ENCODE measurements at places on chromosomes 3 and 15.

GRCh38 chr3:10437995-10438901, 67.1 kb downstream of the ATP2B2 start:
- DNase-seq = no peak

DNA sequence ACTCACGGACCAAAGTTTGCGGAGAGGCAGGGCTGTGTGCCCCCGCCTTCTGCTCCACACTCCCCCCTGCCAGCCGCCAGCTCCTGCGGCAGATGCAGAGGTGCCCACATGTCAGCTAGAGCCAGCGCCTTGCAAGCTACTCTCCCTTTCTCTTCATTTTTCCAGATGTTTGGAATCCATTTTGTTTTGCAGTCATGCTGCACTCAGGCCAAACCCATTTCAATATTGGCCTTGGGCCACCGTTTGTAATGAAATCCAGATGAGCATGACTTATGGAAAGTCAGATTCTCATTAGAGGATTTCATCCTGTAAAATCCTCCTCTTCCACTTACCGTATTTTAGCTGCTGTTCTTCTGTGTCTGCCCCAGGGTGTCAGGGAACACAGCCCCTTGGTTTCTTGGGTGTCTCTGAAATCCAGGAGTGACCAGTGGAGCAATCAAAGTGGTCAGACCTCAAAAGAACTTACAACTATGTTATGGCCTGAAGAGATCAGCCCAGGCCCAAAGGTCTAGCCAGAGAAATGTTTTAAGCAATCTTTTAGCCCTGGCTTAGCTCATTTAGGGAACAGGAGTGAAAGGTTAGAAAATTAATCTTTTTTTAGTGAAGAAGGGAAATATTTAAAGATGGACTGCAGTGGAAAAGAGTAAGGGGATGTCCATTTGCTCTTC, 65.8 kb downstream of the AAGAB start:
- no peak for DNase-seq

DNA sequence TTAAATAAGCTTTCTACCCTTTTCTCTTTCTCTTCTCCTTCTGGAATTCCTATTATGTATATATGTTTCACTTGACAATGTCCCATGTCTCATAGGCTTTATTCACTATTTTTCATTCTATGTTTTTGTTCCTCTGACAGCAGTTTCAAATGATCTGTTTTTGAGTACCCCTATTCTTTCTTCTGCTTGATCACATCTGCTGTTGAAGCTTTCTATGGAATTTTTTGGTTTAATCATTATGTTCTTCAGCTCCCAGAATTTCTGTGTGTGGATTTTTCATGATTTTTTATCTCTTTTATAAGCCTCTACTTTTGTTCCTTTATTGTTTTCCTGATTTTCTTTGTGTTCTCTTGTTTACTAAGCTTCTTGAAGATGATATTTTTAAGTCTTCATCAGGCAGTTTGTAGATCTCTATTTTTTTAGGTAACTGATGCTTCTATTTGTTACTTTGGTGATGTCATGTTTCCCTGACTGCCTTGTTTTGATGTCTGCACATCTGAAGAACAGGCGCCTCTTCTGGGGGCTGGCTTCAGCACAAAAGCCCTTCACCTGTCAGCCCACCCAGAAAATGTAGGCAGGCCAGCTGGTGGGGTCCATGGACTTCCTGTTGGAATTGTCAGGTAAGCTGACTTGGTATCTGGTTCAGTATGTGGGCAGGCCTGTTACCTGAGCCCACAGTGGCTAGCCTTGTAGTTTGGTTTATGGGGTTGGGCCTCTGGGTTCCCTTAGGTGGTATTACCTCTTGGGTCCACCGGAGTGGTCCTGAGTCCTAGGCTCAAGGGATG, 15.8 kb downstream of the FAM227B start:
- no peak for DNase-seq

- peak; percentile 62 for DNase-seq
These were observed 32.3 kb downstream of the B3GNT5 start for GRCh38 chr3:183285318-183285717.

DNA sequence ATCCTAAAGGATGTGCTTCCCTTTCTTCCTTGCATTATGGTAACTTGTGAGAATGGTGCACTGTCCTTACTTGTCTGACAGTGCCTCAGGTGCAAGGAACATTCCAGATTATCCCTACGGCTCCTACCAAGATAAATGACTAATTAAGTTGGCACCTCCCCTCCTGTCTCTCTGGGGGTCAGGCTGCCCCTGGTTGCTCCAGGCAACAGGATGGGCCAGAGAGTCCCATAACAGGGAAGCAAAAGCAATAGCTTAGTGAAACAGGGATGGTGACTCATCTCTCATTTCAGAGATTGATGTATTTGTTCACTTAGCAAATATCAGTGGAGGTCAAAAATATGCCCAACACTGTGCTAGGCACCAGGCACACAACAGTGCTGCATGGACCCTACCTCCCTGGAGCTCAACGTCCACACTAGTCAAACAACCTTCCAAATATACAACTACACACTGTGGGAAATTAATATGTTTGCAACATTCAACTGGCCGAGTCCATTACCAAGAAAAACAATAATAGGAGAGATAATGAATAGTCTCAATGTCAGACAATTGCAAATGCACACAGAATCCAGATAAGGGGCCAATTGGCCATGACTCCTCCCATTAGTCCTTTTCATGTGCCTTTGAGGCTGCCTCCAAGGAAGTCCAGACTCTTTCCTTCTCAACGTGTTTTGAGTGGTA, 249.0 kb downstream of the TLE3 start:
- DNase-seq = no peak

- DNase-seq = no peak
These were observed 23.4 kb downstream of the TMEM202 start for GRCh38 chr15:72421484-72421883.

GRCh38 chr3:181971424-181971823, 259.7 kb downstream of the SOX2 start:
- no peak for DNase-seq

- no peak for DNase-seq
These were observed 28.7 kb upstream of the RPS17 start for GRCh38 chr15:82568986-82569385.

DNA sequence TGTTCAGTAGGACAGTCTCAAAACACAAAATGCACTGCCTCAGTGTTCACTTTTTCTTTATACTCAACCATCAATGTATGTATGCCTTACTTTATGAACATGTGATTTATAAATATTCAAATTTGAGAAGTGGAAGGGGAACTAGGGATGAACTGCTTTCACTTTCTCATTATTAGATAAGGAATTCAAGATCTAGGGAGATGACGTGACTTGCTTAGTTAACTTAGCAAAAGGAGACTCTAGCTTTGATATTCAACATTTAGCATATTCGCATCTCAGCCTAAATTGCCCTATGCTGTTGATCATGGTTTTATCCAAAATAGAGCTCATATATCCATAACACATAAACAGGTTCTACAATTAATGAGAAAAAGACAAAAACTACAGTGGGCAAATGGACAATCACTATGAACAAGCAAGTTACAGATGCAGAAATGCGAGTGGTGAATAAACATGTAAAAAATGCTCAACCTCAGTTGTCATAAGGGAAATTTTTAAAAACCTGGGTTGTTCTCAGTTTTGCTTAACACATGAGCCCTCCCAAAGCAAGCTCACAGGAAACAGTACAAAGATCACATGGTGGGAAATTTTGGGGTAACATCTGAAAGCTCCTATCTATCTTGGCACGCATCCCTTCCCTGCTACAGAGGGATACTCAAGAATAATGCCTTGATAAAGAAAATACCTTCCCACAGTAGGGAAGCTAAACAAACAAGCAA, 269.8 kb downstream of the THRB start:
- DNase-seq = no peak

- no peak for DNase-seq
These were observed 53.0 kb downstream of the RLBP1 start for GRCh38 chr15:89168316-89168833.

DNA sequence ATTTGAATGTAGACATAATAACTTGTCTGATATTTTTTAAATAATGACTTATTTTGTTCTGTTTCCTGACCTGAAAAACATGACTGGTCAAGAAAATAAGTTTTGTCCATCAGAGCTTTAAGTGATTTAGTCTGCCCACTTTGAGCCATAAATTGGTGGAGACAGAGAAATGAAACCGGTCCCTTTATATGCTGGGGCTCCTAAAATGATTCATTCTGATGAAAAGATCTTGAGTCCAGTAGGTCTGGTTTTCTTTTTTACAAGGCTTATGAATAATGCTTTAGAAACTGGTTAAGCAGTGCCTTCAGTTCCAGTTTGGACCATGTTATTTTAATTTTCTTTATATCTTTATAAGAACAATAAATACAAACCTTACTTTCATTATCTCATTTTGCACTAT, 293.2 kb downstream of the DIPK2A start:
- no peak for DNase-seq

DNA sequence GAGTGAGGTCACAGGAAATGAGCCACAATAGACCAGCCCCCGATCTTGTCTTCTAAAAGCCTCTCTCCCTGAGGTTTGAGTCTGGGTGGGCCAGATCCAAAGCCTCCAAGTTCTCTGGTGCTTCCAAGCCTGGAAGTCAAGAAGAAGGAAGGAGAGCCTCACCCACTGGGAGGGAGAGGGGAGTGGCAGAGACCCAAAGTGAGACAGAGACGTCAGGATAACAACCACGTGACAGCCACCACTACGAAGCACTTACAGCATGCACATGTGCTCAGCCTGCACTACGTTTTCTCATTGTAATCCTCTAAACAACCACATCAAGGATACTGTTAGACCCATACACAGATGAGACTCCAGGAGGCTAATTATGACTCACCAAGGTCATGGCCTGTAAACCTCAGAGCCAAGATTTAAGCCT, 197.3 kb upstream of the LINGO1 start:
- DNase-seq = no peak

- DNase-seq = no peak
These were observed 23.1 kb downstream of the ABHD6 start for GRCh38 chr3:58260733-58261132.

GRCh38 chr3:158845765-158846350, 44.0 kb downstream of the MFSD1 start:
- peak; percentile 67 for DNase-seq

DNA sequence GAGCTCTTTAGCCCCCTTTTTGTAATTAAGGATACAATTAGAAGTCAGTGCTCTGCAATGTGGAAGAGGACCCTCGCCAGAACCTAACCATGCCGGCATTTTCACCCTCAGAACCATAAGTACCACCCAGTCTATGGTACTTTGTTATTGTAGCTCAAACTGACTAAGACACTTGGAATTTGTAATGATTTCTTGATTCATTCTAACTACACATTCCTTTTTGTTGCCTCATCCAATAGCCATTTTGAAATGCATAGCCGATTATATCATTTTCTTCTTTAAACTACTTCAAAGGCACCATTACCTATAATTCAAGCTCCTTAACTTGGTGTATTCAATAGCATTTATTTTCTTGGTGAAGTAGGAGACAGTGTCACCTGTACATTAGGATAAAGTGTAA, 61.4 kb downstream of the GLB1 start:
- DNase-seq = no peak

DNA sequence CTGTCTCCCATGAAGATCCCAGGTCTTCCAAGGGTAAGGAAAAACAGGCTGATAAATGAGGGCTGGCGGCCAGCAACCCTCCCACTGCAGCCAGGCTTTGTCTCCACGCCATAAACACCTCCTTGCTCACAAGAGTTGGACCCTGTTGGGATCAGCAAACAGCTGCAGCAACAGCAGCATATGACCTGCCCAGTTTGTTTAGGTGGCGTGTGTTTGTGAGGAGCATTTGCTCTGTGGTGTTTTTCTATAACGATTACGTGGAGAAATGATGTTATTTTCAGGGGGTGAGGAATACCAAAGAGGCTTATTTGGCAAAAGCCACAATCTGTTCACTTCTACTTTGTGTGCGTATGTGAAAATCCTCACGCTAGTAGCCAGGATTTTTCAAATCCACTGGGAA, 58.5 kb downstream of the RFTN1 start:
- peak; percentile 0 for DNase-seq

DNA sequence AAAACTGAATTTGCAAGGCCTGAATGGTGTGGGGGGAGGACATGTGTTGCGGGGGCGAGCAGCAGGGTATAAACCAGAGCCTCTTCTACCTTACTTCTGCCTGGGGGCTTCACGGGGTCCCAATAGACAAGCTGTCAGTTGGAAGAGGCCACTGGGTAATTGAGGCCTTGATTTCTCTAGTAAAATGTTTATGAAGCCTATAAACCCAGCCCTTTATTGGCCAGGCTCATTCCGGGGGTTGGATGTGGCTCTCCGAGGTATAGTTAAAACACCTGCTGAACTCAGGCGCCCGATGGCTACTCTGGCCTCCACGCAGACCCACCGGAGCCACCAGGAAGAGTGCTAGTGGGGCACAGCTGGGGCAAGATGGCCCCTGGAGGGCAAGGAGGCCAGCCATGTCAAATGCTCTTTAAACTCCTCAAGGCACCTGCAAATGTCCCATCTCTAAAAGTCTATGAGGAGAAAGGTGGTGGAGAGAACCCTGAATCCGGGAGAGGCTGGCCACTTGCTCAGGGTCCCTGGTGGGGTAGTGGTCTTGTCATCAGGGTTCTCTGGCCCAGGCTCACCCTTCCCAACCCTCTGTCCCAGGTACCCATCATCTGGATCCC, 34.3 kb downstream of the IGDCC3 start:
- DNase-seq = no peak

DNA sequence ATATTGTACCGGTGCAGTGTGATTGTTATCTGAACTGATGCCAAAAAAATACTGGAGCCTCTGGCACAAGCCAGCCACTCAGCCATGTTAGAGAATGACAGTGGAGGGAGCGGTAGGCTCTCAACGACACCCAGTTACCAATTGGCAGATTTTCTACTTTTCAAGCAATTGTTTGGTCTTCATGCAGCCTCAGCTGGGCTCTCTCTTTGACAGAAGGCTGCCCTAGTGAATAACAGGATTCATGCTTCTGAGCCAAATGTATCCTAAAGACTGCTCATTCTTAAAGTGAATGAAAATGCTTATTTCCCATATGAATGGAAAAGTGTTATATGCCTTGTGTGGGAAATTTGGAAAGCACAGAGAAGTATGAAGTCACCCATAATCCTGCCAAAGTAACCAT, 261.2 kb upstream of the TRIM42 start:
- DNase-seq = no peak

- no peak for DNase-seq
These were observed 57.7 kb downstream of the ITGA11 start for GRCh38 chr15:68374168-68374745.

GRCh38 chr3:117059067-117059955, 349.7 kb downstream of the TUSC7 start:
- DNase-seq = peak; percentile 91

DNA sequence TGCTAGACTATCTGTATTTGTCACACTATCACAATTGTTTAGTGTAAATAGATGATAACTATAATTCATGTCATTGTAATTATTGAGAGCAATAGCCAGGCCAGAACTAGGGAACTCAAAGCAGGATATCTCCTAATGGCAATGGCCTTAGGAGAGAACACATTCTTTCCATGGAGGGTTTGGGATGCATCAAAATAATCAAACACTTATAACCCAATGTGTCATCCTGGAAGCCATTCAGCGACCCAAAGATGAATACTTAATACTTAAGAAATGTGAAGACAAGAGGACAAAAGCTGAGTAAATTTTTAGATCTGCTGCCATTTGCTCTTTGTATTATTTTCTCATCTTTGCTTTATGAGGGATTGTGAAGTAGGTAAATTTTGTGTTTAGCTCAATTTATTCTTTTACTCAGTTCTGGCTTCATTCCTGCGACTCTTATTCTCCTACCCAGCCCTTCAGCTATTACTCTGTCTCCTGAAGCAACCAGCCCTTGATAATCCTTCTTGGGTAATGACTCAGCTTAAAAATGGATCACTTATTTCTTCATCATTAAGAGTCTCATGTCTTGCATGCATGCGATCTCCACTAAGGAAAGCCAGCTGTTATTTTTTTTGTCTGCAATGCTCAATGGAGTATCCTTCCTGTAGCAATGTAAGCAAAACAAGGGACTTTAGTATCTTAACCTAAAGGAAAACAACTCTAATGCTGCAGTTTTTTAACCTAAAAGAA, 2.0 kb downstream of the OR4F15 start:
- no peak for DNase-seq
